Left renal pelvis (tissue), 4 donors: ENCODE measurements at places on chromosomes 3 and 15. TPM values are rescaled to one million over a fixed set of nuclear protein-coding genes. Genes with fewer than 3 reads are reported as not detected.

ACKR2 gene
- 2.4 TPM for polyA plus RNA-seq

ARHGAP31 gene
- polyA plus RNA-seq, result 15.3 TPM

GOLGA6B gene
- polyA plus RNA-seq, result not detected

SH2D7 gene
- 0.72 TPM for polyA plus RNA-seq

STAB1 gene
- 38.0 TPM for polyA plus RNA-seq

GPR160 gene
- polyA plus RNA-seq, result 37.2 TPM

NRG4 gene
- polyA plus RNA-seq, result 6.6 TPM

CD200R1 gene
- 3.7 TPM for polyA plus RNA-seq

ACSBG1 gene
- 1.4 TPM for polyA plus RNA-seq

PPM1L gene
- polyA plus RNA-seq, result 8.9 TPM

CLRN1 gene
- not detected for polyA plus RNA-seq

ELL3 gene
- 1.8 TPM for polyA plus RNA-seq

CCDC12 gene
- polyA plus RNA-seq, result 38.9 TPM

SST gene
- polyA plus RNA-seq, result 0.27 TPM

RHOV gene
- polyA plus RNA-seq, result 1.9 TPM

TIMMDC1 gene
- 70.0 TPM for polyA plus RNA-seq

TGM5 gene
- polyA plus RNA-seq, result not detected

JAGN1 gene
- polyA plus RNA-seq, result 43.2 TPM

RASSF1 gene
- polyA plus RNA-seq, result 36.9 TPM

WNT5A gene
- polyA plus RNA-seq, result 43.5 TPM

CTXND1 gene
- polyA plus RNA-seq, result 11.6 TPM

GP9 gene
- polyA plus RNA-seq, result 0.50 TPM

NMB gene
- polyA plus RNA-seq, result 5.2 TPM

MAPKBP1 gene
- polyA plus RNA-seq, result 10.1 TPM

ZIC1 gene
- polyA plus RNA-seq, result 1.3 TPM

THAP10 gene
- 6.5 TPM for polyA plus RNA-seq

ANKUB1 gene
- not detected for polyA plus RNA-seq

IDH2 gene
- 198 TPM for polyA plus RNA-seq

ALG1L2 gene
- polyA plus RNA-seq, result 1.3 TPM
